Amniotic stem cell (primary cell): ENCODE measurements at places on chromosomes 4 and X.

DNA sequence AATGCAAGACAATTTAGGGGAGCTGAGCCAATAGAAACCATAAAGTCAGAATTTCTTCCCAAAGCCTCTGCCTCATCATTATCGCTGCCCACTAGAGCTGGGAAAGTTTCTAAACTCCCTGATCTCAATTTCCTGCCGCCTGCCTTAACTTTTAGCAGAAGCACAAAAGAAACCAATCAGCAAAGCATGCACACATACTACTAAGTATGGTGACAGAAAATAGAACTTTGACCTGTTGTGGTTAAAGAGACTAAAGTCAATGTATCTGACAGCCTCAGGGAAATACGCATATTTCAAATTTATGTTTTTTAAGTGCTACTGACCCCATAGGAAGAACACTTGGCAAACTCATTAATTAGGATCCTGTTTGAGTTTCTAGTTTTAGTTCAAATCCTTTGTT lies 10.1 kb downstream of the STK26 start:
- DNase-seq: no peak

DNA sequence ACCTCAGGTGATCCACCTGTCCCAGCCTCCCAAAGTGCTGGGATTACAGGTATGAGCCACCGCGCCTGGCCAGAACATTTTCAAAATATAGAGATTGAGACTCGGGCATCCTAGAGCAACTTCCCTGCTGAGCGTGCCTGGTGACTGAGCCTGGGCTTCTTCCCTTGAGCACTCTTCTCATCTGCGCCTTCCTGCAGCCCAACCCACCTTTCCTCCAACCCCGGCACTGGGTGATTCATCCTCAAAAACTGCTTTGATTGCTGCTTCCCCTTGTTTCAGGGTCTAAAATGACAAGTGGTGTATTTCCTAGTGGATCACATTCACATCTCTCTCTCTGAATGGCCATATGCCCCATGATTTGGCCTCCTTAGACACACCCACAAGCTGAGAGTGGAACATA lies 37.8 kb downstream of the PHKA2 start:
- DNase-seq: no peak

GRCh38 chr4:88177983-88178625 lies 19.7 kb upstream of the ABCG2 start:
- DNase-seq: no peak

GRCh38 chrX:97252111-97252510 lies 368.4 kb downstream of the RPA4 start:
- DNase-seq: no peak

GRCh38 chr4:75018811-75019479 lies 86.0 kb downstream of the PARM1 start:
- no peak for DNase-seq

DNA sequence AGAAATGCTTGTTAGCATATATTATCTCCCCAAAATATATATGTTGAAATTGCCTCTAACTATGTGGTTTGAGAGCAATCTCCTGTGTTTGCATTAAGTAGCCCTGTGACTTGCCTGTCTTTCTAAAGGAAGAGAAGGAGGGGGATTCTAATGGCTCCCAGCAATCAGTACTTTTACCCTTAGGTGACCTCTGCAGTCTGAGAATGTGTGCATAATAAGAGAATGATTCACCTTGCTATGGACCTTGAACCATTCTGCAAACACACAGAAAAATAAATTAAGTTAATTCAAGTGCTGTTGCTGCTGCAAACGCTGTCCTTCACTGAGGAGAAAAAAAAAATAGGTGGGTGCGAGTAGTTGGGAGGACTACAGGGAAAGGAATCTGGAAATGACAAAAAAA lies 322.2 kb downstream of the IQCM start:
- no peak for DNase-seq

GRCh38 chrX:149469406-149469805 lies 35.7 kb downstream of the IDS start:
- no peak for DNase-seq

GRCh38 chr4:159284733-159285132 lies 181.9 kb downstream of the RAPGEF2 start:
- DNase-seq: no peak

DNA sequence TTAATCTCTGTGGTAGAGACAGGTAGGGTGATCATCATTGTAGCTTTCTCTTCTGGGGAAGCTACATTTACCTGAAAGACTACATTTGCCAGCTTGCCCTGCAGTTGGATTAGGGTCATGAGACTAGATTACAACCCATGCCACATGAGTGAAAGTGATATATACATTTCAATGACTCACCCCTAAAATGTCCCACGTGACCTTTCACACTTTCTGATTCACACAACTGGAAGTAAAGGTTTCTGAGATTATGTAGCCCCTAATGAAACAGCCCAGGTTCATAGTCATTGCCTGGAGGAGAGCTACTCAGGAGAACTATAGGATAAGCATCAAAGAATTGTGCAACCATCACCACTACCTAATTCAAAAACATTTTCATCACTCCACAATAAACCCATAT lies 17.8 kb downstream of the PDCL2 start:
- DNase-seq: no peak

- DNase-seq: no peak
Observed at GRCh38 chrX:18929775-18930174, 54.1 kb downstream of the PHKA2 start.

DNA sequence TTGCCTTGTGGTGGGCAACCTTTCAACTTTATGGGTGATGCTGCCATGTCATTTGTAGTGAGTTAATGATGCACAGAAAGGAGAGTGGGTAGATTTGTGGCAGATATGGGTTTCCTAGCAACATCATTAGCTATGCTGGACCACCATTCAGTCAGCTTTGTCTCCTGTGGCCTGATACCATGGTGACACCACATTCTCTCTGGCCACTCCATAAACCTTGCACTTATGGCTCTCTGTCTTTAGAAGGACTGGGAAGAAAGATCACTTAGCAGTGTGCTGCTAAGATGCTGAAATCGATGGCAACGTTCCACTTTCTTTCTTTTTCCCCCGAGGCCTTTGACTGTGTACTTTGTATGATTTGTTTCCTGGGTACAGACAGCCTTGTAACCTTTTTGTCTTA lies 95.0 kb upstream of the SOX3 start:
- no peak for DNase-seq

GRCh38 chr4:3851881-3852280 lies 85.7 kb downstream of the ADRA2C start:
- no peak for DNase-seq

GRCh38 chr4:101066626-101067170 lies 280.6 kb downstream of the PPP3CA start:
- DNase-seq: no peak

DNA sequence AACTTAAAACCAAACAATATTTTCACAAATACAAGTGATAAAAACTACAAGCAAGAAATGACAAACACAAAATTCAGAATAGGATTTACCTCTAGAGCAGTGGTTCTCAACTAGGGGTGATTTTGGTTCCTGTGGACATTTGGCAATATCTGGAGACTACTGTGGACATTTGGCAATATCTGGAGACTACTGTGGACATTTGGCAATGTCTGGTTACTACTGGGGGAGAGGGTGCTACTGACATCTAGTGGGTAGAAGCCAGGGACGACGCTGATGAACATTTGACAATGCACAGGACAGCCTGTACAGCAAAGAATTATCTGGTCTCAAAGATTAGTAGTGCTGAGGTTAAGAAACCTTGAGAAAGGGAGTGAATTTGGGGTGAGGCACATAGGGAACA lies 169.8 kb downstream of the CLCN4 start:
- DNase-seq: no peak

GRCh38 chrX:46744009-46744408 lies 14.9 kb downstream of the SLC9A7 start:
- DNase-seq: no peak

DNA sequence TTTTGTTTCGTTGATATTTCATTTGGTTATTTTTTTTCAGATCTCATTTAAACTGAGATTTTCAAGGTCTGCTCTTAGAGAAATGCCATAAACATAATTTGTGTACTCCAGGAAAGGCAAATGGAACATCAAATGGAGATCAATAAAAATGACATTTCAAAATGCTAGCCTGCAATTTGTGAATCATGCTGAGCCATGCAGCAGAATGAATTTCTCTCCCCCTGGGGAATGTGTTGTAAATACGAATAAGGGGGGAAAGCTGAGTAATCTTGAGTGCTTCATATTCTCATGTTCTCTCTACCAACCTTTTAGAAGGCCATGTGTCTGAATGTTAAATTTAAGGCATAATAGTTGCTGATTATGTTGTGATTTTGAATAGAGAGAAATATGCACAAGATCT lies 7.8 kb downstream of the ZCCHC4 start:
- no peak for DNase-seq

- DNase-seq: no peak
Observed at GRCh38 chr4:157885811-157886210, 287.0 kb downstream of the GASK1B start.

DNA sequence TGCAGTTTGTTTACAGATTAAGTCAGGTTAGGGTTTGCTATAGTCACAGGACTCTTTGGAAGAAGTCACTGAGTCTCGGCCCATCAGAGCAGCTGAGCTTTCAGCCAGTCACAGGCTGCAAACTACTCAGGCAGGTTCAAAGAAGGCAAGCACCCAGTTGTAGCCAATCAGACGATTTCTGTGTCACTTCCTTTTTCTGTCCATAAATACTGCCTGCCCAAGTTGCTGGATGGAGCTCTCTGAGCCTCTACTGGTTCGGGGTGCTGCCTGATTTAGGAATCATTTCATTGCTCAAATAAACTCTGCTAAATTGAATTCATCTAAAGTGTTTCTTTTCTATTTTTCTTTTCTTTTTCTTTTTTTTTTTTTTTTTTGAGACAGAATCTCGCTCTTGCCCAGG lies 7.3 kb upstream of the SH3BP2 start:
- DNase-seq: no peak

GRCh38 chrX:152903589-152903988 lies 5.7 kb downstream of the ZNF185 start:
- DNase-seq: no peak
